ENCODE measurements at places on chromosomes 7 and 10.

DNA sequence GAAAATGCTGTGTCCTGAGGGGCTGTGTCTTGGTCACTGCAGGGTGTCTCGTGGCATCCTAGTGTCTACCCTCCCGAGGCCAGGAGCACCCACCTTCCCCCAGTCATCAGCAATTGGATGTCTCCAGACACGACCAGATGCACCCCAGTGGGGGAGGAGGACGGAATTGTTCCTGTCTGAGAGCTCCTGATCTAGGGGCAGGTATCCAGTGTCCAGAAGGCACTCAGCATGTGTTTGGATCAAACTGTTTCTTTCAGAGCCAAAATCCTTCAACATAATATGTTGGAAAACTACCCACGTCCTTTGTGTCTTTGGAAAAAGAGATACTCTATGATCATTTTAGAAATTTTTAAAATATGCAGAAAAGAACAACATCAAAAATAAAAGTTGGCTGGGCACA, 16.9 kb downstream of the PRKRIP1 start:
- DNase-seq = no peak

GRCh38 chr7:41149576-41149975, 553.3 kb downstream of the INHBA start:
- no peak for DNase-seq

- no peak for DNase-seq
Observed at GRCh38 chr10:22436526-22436892, 91.2 kb downstream of the SPAG6 start.

- no peak for DNase-seq
Observed at GRCh38 chr10:53315709-53316108, 543.1 kb upstream of the MBL2 start.

- DNase-seq = no peak
Observed at GRCh38 chr7:7510794-7511193, 24.9 kb downstream of the COL28A1 start.

DNA sequence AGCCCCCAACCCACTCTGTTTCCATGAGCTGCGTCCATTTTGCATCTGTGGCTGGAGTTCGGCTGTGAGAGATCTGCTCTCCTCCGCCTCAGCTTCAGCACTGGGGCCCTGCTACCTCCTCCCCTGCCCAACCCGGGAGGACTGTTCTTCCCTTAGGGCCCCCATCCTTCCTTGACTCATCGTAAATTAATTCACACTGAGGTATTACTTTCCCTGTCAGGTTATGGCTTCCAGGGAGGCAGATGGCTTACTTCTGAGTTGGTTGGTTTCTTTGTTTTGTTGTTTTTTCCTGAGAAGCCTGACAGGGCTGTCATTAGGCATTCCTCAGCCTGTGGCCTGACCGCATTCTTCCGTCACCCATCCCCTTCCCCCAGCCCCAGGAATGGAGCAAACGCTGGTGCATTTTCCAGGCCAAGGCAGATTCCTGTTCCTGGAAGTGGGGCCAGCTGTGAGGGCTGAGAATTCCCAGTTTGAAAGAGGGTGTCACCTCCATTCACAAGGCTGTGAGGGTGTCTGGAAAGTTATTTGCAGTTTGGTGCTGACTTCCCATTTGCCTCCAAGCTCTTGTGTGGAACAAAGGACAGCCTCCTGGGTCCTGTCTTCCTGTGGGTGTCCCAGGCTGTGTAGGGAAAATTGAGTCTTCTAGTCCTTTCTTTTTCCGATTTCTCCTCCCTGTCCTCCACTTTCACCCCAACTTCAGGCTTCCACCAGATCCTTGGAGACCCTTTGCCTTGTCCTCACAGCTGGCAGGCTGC, 11.7 kb downstream of the CPA5 start:
- no peak for DNase-seq

GRCh38 chr7:50359995-50360925, 55.7 kb downstream of the IKZF1 start:
- peak; percentile 80 for DNase-seq

- DNase-seq = no peak
Observed at GRCh38 chr10:114195079-114195478, 15.9 kb downstream of the TDRD1 start.

GRCh38 chr7:158973440-158973839, 117.1 kb downstream of the DYNC2I1 start:
- peak; percentile 63 for DNase-seq

DNA sequence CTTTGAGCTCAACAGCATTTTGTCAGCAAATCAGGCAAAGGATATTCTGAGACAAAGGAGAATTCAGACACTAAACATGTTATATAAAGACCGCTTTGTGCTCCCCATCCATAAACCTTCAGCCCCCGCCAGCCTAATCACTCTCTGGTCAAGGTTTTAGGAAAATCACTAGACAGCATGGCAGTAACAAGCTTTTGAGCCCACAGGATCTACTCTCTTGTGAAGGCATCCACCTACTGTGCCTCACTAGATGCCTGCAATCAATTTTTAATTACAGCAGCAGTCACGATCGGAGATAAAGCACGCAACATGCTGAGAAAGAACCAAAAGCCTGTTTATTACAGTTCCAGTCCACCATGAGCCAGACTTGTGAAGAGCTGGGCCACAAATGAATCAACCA, 19.1 kb downstream of the PDE1C start:
- no peak for DNase-seq

GRCh38 chr7:76357475-76358010, 1.2 kb downstream of the YWHAG start:
- DNase-seq = no peak

DNA sequence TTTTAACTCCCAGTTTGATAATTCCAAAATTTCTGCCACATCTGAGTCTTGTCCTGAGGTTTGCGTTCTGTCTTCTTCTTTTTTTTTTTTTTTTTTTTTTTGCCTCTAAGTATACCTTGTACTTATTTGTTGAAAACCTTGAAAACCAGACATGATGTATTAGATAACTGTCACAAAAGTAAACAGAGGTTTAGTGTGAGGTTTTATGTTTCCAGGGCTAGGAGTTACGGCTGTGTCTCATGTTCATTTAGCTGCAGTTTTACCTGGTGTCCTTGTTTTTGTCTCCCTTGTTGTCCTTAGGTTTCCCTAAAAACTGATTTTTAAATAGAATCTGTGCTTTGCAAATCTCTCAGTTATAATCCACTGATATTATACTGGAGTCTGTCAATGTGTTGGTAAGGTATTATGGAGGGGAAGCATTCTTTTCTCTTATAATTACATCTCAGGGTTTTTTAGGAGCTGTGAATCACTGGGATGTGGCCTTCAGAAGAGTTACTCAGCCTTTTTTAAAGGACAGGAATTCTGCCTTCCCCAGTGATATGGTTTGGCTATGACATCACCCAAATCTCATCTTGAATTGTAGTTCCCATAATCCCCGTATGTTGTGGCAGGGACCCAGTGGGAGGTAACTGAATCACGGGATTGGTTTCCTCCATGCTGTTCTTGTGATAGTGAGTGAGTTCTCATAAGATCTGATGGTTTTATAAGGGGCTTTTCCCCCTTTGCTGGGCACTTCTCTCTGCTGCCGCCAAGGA, 95.0 kb downstream of the CDCA7L start:
- no peak for DNase-seq

DNA sequence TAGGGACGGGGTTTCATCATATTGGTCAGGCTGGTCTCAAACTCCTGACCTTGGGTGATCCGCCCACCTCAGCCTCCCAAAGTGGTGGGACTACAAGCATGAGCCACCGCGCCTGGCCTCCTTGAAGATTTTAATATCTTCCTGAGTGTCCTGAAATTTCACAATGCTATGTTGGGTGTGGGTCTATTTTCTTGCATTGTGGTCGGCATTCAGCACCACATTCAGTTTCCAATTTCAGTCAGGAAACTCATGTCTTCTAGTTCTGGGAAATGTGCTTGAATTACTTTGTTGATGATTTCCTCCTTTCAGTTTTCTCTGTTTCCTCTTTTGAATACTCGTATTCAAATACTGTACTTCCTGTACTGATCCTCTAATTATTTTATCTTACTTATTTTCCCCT, 49.3 kb upstream of the IL6 start:
- no peak for DNase-seq

GRCh38 chr10:90227786-90228185, 526.4 kb downstream of the KIF20B start:
- DNase-seq = no peak

GRCh38 chr10:17081431-17081830, 48.2 kb downstream of the CUBN start:
- DNase-seq = no peak

- no peak for DNase-seq
Observed at GRCh38 chr10:12063483-12063818, 5.3 kb upstream of the DHTKD1 start.

DNA sequence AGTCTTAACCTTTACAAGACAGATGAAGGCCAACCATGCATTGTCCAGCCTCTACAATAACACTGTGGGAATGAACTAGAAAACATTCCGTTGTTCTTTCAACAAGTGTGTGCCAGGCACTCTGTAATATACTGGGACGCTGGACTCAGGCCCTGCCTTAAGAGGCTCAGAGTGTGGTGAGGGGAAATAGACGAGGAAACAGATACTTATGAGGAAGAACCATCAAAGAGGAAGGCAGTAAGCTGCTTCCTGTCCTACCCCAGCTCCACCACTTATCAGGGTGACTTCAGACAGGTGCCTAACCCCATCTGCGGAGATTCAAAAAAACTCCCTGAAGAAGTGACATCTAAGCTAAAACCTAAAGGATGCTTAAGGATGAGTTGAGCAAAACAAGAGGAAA, 8.9 kb upstream of the TRIM8 start:
- no peak for DNase-seq

DNA sequence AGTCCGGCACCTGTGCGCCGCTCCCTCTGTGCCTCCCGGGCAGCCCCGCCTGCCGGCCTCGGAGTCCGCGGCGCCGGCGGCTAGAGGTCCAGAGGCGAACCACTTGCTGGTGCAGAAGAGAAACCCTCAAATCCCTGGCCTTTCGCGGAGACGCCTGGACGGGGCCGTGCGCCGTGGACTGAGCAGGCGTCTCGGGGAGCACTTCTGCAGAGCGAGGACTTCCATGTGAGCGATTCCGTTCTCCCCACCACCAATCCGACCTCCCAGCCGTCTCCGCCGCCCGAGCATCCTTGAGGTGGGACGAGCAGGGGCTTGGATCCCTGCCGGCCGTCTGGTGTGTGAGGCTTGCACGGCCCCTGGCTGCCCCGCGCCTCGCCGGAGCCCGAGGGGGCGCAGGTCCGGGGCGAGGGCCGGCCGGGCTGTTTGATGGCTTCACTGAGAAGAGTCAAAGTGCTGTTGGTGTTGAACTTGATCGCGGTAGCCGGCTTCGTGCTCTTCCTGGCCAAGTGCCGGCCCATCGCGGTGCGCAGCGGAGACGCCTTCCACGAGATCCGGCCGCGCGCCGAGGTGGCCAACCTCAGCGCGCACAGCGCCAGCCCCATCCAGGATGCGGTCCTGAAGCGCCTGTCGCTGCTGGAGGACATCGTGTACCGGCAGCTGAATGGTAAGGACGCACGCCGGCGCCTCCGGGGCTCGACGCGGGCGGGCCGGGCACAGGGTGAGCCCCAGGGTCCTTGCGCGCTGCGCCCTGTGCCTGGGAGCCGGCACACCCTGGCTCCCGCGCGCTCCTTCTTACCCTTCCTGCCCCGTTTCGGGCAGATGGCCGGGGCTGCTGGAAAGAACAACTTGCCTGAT, 660 bp downstream of the GALNT17 start:
- DNase-seq = no peak
